Activated CD4-positive, CD25-positive, alpha-beta regulatory T cell (primary cell): ENCODE measurements at places on chromosomes 1 and 21.
A peak's percentile ranks its signal among the peaks of the same experiment; 100 is the strongest.

GRCh38 chr1:47725992-47726855, 271.0 kb downstream of the TRABD2B start:
- peak; percentile 28 for DNase-seq

DNA sequence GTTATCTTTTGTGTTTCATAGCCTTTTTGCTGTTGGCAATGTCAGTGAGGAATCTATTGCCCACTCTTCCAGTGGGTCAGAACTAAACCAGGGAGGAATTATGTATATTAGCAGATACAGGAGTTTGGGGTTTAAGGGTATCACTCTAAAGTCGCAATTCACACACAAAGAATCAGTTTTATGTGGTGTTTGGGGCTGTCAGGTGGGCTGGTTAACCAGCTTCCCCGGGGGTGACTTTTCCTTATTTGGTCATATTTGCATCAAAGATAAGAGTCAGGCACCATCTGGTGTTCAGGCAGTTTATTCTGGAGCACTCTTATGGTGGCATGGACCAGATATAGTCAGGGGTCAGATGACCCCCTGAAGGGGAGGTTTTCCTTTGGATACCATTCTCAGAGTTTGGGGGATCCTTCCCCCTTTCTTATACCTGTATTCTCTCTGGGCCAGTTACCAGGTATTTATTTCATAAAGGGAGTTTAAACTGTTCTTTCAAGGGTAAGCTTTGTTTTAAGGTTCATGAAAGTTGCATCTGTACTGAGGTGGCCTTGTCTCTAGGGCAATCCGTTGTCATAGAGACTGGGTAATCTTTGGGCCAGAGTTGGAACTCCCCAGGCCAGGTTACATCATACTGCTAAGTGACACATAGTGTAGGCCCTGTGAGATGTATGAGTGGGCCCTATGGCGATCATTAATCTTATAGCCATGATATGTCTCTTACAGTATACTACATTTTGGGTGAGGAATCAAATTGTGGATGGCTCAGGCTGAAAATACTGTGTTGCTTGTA, 148.2 kb downstream of the RWDD3 start:
- DNase-seq = no peak

DNA sequence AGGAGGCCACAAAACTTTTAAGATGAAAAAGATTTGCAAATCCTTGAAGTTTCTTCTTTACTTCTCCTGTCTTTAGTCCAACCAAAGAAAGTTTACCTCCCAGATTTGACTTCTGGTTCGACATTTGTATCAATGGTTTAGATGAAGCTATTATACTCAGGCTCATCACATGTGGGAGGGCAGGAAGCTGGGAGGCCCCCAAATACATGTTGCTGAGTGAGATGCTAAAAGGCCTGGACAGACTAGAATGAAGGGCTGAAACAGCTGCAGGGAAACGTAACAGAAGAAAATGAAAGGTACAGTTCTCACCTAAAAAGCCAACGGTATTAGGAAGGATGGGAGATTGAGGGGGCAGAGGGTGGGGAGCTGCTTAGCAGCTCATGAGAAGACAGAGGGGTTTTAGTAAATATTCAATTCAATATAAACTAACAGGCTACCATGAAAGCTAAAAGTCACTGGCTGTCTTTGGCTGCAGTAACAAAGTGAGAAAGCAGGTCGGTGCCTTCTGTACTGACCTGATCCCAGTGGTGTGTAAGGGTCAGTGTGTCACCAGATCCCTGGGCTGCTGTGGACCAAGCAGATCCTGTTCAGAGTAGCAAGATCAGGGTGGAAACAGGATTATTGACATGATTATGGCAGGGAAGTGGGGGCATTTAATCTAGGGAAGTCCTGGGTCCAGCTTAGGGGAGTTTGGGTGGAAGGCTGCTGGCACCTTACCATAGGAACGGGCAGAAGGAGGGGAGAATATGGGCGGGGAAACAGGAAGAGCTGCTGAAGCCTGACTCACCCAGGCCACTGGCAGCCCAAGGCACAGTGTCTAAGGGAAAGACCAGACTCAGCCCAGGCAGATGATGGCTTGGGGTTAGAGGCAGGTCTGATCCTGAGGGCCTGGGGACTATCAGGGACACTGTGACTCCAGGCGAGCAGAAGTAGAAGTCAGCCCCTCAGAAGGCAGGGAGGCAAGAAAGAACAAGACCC, 60.4 kb downstream of the KCNN3 start:
- no peak for DNase-seq

DNA sequence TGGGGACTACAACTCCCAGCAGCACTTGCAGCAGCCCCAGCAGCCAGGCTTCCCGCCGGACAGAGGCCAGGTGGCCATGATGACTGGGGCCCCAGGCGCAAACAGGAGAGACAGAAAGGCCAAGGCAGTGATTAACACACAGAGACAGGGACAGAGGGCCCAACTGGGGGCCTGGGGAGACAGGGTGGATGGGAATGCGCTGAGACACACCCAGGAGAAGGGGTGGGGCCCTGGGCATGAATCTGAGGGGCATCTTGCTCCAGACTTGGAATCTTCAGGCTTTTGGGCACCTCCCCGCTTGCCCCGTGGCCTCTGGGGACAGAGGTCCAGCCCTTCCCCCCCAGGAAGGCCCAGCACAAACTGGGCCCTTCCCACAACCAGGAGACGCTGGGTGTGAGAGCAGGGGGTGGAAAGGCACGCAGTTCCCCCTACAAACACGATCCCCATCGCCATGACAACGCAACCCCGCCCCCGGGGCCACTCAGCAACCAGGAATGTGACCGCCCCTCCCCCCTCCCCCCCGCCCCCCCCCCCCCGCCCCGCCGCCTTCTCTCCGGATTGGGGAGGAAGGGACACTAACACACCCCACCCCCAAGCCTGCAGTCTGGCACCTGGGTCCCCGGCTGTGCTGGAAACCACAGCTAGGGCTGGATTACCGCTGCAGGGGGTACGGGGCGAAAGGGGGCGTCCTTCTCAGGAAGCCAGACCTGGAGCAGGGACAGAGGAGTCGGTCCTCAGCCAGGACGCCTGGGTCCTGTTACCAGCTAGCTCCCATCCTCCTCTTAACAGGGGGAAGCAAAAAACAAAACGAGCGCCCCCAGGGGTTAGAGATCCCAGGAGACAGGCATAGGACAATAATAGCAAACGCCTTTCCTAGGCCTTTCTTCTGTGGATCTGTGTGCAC, 4.5 kb downstream of the HDGF start:
- DNase-seq = no peak

GRCh38 chr1:38898653-38899230, 17.4 kb upstream of the GJA9 start:
- no peak for DNase-seq

DNA sequence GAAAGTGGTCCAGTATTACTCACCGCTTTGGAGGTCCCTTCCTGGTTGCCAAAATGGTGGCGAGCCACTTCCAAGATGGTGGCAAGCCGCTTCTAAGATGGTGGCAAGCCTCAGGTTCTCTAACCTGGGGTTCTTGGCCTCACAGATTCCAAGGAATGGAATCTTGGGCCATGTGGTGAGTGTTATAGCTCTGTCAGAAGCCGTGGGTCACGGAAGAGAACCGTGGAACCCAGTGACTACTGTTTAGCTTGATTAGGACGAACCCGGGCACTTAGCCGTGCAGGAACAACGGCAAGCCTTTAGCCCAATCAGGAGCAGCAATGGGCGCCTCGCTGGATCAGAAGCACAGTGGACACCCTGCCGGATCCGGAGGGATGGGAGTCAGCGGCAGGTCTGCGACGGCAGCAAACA, 356.2 kb upstream of the TMPRSS15 start:
- no peak for DNase-seq

GRCh38 chr1:81989524-81989923, 188.8 kb downstream of the ADGRL2 start:
- no peak for DNase-seq

- DNase-seq = no peak
These were observed 4.2 kb downstream of the LY9 start for GRCh38 chr1:160800142-160800541.

DNA sequence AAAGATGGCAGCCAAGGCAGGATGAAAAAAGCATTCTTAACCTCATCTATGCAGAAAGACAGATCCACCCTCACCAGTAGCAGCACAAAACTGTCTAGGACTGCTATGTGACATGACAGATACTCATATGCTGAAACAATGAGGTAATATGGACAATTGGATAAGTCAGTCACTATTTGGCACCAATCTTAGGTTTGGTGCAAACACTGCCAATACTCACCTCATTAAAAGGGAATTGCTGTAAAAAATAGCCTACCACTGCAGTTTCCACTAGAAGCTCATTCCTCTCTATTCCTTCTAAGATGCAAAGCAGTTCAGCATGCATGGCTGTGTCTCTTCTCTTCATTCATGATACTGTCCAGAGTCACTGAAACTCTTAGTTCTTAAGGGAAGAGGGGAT, 91.7 kb downstream of the TBX15 start:
- no peak for DNase-seq

DNA sequence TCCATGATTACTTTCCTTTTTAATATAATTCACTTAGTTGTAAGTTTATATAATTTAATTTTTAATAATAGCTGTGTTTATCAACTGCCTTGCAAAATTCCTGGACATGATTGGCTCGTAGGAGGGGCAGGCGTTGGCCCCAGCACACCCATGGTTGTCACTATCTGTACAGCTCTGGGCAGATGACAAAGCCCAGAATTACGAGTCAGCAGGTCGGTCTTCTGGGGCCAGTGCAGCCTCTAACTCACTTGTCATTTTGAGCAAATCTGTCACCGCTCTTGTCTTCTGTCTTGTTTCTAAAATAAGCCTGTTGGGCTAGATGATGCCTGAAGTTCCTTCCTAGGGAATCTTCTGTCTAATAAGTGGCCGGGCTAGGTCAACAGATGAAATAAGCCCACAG, 21.4 kb upstream of the LRRC38 start:
- no peak for DNase-seq

GRCh38 chr1:18256282-18257235, 149.0 kb downstream of the IGSF21 start:
- DNase-seq = no peak

DNA sequence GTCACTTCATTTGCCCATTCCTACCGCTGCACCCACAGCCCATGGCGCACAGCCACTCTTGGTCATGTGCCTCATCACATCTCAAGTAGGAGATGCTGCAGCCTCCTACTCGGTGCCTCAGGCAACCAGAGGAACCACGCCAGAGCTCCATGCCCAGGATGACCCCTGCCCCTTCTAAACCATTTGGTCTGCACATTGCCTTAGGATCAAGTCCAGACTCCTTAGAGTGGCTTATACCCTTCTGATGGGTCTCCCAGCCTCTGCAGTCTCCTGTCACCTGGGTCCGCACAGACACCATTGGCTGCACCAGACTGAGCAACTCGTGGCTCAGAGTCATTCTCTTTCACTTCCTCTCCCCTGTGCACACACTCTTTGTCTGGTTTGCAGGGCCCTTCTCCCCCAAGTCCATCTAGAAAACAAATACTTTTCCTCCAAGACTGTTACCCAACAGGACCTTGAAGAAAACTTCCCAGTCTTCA, 2.2 kb upstream of the ADORA3 start:
- no peak for DNase-seq
